Aorta (tissue), 5 donors: ENCODE measurements at places on chromosomes 5 and 9. TPM values are rescaled to one million over a fixed set of nuclear protein-coding genes. Genes with fewer than 3 reads are reported as not detected.

DNA sequence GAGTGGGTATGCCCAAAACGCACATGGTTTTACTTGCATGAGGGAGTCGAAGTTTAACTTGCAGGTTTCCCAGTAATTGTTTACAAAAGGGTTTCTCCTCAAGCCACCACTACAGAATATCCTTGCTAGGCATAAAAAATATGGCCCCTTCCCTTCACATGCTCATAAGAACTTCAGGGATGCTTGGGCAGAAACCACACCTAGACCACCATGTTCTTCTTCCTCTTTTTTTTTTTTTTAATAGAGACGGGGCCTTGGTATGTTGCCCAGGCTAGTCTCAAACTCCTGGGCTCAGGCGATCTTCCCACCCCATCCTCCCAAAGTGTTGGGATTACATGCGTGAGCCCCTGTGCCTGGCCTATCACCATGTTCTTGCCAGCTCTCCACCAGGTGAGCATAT, 18.6 kb upstream of the PLIN2 start:
- DNase-seq = no peak

TEX48 gene
- total RNA-seq = not detected

- DNase-seq = no peak
These were observed 576.2 kb upstream of the CLINT1 start for GRCh38 chr5:158435161-158435616.

DNA sequence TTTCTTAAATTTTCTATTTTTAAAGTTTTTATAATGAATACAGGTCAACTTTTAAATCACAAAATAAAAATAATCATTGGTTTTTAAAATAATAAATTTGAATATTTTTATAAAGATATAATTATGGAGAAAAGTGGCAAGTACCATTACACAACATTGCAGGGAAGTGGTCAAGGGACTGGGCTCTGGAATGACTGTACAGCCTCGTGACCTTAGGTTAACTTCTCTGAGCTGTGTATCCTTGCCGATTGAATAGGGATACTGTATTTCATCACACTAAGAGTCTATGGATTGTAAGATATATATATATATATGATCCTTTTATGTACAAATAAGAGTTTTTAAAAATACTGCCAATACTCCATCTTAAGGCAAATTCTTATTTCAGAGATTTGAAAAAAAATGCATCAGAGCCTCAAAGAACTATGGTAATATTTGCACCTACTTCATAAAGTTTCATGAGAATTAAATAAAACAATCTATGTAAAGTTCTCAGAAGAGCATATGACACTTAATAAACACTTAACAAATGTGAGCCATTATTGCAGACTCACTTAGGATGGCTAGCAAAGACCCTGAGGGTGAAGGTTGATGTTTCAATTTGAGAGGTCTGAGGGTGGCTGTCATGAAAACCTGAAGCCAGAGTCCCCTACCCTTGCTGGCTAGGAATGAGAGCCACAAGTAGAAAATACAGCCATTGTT, 136.5 kb downstream of the CCDC192 start:
- DNase-seq = no peak

GRCh38 chr9:121009650-121010049, 40.4 kb downstream of the C5 start:
- DNase-seq = no peak

DNA sequence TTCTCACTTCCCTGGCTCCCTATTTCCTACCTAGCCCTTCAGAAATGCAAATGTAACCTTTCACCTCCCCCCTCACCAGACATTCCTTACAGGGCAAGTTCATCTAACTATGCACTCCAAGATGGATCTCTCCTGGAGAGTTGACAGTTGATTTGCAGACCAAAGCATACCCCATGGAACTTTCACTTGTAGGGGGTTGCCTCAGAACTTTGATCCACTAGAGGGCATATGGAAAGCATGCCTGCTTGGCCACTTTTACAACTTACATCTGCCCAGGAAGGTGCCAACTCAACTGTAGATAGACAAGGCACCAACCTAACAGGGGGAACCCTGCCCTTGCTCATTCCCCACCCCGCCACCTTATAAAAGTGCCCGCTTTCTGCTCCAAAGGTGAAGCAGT, 187.8 kb downstream of the NXNL2 start:
- DNase-seq = no peak

ITK gene
- total RNA-seq = 3.0 TPM
